ENCODE measurements at places on chromosomes 7 and 10.

GRCh38 chr10:43383204-43383971, 12.0 kb downstream of the FXYD4 start:
- no peak for DNase-seq

DNA sequence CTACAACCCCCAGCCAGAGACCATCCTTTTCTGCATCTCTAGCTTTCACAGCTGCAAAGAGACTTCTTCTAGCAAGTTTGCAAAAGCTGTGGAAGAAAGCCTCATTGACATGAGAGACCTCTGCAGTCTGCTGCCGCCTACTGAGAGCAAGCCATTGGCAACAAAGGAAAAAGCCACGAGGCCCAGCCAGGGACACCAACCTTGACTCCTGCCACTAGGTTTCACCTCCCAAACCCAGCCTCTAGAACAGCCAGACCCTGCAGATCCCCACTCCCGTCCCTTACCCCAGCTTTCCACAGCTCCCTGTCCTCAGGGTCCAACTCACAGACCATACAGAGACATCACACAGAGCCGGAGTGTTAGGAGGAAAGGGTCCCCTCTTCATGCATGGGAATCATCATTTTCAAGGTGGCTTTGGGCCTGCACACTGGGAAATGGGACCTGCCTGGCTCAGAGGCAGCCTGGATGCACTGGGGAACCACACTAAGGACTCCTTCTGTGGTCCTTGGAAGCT, 14.6 kb upstream of the C10orf53 start:
- DNase-seq, result no peak

DNA sequence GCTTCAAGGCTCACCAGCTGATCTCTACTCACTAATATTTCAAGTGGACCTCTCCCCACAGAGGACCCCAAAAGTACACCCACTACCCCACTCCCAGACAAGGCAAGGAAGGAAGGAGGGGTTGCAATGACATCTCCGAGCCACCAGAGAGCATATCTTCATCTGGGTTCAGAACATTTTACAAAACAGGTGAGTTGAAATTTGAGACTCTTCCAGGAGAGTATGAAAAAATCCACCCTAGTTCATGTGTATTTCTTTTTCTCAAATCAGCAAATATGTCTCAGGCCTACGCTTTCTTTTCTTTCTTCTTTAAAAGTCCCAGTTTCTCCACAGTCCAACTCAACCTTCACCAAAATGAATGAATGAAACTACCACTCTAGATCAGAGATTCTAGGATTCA, 61.9 kb downstream of the SGMS1 start:
- no peak for DNase-seq

GRCh38 chr7:48446721-48447120, 275.5 kb downstream of the ABCA13 start:
- DNase-seq, result no peak

DNA sequence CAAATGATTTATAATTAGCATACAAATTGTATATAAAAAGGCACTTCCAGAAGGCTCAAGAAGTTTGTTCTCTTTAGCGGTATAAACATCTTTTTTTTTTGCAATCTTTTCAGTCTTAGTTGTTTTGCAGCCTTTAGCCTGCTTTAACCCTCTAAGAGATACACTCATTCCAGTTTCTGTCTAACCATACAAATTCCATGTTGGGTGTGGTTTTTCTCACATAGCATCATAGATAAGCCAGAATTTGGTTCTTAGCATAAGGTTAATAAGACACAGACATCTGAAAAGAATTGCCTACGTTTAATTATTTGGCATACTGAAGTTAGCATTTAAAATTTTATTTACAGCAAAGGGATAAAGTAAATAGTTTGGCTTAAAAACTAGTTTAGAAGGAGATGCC, 92.5 kb upstream of the NPVF start:
- no peak for DNase-seq

GRCh38 chr10:128035557-128035973, 90.7 kb downstream of the MKI67 start:
- no peak for DNase-seq

- no peak for DNase-seq
Measured at GRCh38 chr10:58502956-58503355, 9.7 kb upstream of the BICC1 start.

- DNase-seq, result no peak
Measured at GRCh38 chr7:145698526-145699262, 417.9 kb upstream of the CNTNAP2 start.

GRCh38 chr7:159229683-159230475, 85.2 kb upstream of the VIPR2 start:
- peak; percentile 9 for DNase-seq

GRCh38 chr10:79292891-79293746, 54.1 kb upstream of the PPIF start:
- DNase-seq, result no peak

GRCh38 chr7:47188653-47189315, 393.1 kb downstream of the TNS3 start:
- no peak for DNase-seq

- DNase-seq, result peak; percentile 66
Measured at GRCh38 chr7:79050603-79051002, 402.9 kb downstream of the MAGI2 start.

DNA sequence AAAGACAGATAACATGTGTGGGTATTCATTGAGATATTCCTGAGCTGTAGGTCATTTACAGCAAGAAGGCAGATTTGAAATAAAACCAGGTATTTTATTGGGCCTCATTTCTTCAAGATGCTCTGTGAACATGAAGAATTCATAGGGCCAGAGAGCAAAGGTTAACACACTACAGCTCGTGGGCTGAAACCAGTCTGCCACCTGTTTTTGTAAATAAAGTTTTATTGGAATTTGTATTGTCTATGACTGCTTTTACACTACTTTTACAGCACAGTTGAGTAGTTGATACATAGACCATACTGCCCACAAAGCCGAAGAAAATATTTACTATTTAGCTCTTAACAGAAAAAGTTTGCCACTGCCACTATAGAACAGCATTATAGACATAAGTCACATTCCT, 22.1 kb upstream of the LIPA start:
- DNase-seq, result no peak

DNA sequence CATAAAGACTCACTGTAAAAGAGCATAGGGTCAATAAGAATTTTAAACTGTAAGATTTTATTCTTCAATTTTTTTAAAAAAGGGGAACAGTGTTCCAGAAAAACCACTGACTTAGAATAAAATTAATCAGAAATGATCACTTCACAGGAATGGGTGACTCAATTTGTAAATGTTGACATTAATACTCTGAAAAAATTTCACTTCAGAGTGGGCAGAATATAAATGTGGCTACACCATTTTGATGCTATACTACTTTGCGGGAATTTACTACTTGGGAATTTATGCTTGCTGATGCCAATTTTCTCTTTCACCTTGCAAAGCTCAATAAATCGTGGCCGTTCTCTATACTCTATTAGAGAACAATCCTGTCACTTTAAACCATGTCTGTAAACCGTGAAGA, 126.9 kb downstream of the HIBADH start:
- DNase-seq, result no peak

GRCh38 chr7:41886262-41886900, 183.5 kb upstream of the INHBA start:
- no peak for DNase-seq

DNA sequence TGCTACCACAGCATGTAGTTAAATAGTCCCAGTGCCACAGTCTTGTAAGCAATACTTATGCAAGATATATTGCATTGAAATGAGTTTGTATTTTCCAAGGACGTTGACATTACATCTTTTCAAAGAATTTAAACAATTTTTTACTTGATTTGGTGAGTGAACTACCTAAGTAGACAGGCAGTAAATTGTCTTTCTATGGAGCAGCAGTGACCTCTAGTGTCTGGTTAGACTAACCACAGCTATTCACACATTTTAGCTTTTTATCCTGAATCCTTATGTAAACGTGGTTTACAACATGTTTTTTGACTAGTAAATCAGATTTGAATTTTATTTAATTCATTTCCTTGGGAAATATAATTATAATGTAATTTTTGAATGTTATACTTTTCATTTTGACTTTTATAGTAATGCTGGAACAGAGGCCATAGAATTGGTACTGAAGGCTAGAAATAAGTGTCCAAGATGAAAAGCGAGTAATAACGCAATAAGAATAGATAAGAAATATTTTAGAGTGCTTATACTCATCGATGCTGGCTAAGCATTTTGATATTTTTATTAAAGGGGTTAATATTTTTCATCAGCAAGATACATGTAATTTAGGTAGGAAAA, 5.6 kb downstream of the LRRTM3 start:
- peak; percentile 84 for DNase-seq

DNA sequence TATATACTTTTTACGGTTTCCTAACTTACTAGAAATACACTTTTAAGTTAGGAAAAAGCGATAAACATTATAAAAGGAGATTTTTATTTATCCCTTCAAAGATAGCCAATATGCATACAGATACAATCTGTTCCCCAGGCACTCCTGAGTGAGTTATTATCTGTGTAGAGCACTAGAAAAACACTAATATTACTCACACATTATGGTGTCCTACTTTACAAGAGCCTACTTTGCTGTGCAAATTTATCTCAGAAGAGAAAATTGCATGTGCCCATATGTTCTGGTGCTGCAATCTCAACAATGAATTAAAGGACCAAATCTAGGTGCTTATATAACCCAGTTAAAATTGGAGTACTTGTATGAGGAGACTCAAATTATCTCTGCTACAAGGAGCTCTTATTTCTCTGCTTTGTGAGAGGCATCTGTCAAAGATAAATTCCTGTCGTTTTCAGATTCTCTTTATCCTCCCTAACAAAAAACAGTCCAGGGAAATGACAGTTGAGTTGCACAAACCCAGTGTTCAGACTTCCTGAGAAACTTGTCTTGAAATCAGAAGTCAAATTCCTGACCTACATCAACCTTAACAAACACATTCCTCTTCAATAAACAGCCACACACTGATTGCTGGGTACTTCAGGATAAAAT, 28.9 kb downstream of the CPA1 start:
- DNase-seq, result no peak

- no peak for DNase-seq
Measured at GRCh38 chr10:94287336-94287735, 75.4 kb downstream of the NOC3L start.

- DNase-seq, result peak; percentile 38
Measured at GRCh38 chr10:15167411-15168290, 842 bp downstream of the NMT2 start.
